ENCODE measurements at places on chromosomes 12 and 14.

- no peak for DNase-seq
These were observed 2.2 kb downstream of the DDX54 start for GRCh38 chr12:113183030-113183589.

DNA sequence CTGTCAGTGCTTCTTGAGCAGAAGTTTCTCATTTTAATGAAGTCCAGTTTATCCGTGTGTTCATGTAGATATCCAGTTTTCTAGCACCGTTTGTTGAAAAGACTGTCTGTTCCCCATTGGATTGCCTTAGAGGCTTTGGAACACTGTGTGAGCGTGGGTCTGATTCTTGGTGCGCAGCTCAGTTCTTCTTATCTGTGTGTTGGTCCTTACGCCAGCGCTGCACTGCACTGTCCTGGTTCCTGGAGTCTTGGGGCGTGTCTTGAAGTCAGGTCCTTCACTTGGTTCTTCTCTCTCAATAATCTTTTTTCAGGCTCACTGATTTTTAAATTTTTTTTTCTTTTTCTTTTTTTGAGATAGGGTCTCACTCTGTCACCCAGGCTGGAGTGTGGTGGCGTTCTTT lies 25.5 kb downstream of the EP400 start:
- no peak for DNase-seq

DNA sequence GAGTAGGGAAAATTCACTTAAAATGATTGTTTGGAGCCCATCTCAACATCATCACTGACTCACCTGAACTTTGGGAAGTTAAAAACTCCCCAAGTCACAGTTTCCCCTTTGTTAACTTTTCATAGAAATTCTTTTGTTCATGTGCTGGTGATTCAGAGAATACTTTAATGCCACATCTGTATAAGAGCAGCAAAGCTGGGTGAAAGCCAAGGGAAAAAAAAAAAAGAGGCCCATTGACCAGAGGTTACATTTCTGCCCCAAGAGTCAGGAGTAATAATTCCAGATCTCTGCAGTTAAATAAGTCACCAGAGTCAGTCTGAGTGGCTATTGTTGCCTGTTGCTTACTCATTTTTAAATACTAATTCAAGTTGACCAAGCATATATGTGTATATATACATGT lies 136.4 kb upstream of the LGR5 start:
- no peak for DNase-seq

DNA sequence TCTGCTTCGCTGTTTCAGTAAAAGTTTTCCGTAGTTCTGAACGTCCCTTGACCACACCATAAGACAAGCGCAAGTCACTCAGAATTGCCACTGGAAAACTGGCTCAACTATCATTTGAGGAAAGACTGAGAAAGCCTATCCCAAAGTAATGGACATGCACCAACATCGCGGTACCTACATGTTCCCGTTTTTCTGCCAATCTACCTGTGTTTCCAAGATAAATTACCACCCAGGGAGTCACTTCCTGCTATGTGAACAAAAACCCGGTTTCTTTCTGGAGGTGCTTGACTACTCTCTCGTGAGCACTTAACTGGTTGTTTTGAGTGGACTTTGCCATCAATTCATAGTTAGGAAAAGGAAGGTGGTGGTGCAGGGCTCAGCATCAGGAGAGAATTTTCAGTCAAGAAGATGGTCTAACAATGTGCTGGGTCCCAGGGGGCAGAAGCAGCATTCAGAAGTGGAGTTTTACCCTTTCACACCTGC lies 1.4 kb downstream of the EGLN3 start:
- DNase-seq, result no peak

DNA sequence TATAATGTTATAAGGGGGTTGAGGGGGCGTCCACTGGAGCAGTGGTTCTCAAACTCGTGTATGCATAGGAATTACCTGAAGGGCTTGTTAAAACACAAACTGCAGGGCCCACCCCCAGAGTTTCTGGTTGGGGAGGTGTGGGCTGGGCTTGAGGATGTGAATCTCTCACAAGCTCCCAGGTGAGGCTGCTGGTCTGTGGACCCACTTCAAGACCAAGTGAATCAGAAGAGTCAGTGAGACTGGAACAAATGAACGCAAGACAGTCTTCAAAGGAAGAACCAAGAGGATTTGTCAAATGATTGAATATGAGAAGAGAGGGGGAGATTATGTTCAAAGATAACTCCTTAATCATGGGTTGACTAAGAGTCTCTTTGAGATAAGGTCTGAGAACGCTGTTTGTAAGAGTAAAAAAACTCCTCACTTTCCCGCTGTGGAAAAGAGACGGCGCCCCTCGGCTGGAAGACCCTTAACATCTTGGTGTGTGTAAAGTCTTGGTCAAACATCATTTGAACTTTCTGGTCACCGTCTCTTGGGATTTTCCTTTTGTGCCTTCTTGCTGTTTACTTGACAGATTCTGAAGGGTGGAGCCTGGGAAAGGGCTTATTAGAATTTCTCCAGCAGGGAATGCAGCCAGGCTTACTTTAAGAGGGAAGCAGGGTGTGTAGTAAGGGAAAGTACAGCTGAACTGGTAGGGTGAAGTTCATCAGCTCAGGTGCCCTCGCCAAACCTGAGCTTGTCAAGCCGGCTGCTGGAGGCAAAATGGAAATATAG lies 5.3 kb upstream of the FOXN3 start:
- DNase-seq, result no peak

Measured in SIG-M5 (cell line).